HEK293T (cell line): ENCODE measurements at places on chromosomes 6 and 20.
A peak's percentile ranks its signal among the peaks of the same experiment; 100 is the strongest.

- no peak for DNase-seq
Observed at GRCh38 chr6:44715925-44716324, 328.4 kb downstream of the CDC5L start.

DNA sequence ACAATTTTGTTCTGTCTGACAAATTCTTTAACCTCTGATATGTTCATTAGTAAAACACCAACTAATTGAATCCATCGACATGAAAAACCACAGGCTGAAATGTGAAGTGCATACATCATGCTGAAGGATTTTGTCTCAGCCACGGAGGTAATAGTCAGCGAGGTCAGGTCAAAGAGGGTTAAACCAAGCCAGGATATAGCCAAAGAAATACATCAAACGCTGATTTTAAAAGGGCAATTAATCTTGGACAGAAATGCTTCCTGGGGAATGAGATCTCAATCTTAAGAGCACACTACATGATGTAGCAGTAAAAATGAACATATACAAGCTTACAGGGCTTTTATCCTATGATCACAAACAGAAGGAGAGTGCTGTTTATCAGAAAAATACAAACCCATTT, 106.7 kb downstream of the PRDM1 start:
- peak; percentile 26 for DNase-seq

DNA sequence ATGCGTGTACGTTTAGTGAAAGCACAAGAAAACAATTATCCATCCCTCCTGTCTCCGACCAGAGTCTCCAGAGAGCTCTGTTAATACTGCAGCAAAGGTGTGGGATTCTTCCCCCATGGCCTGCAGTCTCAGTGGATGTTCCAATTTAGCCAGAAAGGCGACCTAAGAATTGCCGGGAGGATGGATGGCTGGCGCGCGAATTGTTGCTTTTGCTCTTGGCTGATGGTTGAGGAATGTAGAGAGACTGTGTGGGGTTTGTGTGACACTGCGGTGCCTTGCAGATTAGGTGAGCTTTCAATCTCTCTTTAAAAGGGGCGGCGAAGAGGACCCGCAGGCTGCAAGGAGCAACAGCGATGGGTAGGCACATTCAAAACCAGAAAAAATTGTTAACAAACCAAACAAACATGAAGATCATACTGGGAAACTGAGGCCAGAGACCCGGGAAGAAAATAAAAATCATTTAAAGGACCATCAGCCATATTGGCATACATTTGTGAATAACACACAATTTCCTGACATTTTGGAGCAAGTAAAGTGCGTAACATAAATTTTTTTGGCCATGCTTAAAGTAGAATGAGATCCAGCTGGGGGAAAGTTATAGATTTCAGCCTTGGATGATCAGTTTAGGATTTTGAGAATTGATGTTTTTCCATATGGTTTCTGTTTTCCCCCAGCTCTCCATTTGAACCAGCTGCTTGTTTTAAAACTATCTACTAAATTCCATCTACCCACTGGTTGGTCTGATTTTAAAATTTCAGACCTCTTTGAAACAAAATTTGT, 46.3 kb downstream of the GNAS start:
- DNase-seq: no peak

DNA sequence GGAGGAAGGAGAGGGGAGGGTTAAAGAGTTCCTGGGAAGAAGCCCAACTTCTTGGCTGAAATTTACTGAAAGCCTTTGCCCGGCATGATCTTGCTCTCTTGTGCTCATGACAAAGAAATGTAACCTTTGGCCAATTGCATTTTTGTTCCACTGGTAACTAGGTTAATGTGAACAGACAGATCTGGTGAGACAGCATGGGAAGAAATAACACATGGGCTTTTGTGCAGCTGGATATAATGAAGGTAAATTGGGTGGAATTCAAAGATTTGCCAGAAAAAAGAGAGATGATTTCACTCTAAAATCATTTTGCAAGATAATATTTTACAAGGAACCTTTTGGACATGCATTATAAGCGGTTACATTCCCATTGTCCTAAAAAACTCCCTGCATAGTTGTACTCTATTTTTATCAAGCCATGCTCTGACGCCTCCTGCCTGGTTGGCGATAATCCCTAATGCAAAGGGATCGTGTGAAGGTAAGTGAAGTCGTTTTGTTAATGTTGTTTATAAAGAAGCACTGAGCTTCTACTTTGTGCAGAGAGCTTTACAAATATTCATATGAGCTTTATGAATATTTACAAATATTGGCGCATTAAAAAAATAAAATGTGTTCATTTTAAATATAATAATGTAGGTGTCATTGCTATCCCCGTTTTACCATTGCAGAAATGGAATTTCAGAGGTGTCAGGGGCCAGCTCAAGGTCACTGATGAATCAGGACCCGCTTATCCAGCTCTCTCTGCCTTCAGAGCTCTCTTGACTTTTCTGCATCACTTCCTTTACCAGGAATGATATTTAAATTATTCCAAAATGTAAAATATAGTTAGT, 161.3 kb upstream of the AGPAT4 start:
- DNase-seq: no peak

DNA sequence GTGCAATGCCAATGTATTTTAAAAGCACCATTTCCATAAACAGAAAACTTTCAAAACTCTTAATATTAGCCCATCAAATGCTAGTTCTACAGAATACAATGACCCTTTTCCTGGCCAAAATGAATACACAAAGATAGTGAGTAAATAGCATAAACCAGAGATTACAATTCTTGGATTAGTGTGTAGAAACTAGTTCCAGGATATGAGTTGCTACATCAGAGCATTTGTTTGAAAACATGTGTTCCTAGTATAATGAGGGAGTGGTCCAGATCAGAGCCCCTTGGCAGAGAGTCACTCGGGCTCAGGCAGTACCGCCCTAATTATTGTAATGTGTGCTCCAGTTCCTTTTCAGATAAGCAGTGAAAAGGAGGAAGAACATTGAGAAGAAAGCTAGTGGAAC, 63.7 kb upstream of the COL21A1 start:
- DNase-seq: no peak

DNA sequence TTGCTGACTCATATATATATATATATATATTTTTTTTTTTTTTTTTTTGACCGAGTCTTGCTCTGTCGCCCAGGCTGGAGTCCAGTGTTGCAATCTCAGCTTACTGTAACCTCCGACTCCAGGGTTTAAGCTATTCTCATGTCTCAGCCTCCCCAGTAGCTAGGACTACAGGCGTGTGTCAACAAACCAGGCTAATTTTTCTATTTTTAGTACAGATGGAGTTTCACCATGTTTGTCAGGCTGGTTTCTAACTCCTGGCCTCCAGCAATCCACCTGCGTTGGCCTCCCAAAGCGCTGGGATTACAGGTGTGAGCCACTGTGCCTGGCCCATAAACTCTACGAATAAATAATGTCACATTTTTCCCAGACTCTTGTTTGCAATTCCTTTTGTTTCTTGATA, 4.8 kb downstream of the LRP11 start:
- DNase-seq: no peak

DNA sequence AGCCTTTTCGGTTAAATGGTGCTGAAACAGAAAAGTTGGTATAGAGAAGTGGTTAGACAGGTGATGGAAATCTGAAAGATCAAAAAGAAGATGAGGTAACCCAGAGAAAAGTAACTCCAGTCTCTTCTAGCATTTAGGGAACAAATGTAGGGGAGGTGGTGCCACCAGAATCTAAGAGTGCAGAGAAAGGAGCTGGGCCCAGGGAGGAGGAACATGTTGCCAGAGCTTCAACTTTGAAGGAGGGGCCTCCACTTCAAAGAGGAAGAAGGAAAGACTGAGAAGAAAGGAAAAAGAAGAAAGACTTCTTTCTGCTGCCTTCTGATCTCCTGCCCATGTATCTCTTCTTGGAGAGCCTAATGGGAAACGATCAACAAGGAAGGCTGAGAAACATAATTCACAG, 23.5 kb upstream of the ATRN start:
- DNase-seq: no peak

DNA sequence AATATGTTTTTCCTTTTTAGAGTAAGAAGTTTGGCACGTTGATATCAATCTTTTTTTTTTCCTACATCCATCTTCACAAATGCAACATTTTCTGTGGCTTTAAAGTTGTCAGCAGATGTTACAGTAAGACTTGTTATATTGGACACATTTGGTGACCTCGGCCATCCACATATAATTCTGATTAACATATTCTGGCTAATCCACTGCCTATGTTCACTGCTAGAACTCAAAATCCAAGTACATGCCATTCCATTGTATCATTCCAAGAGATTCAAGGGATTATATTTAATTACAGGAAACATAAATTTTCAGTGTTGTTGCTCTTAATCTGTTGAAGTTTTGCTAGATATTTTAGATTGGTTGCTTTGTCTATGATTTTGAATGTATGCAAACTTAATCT, 367.6 kb downstream of the TENT5A start:
- DNase-seq: no peak

DNA sequence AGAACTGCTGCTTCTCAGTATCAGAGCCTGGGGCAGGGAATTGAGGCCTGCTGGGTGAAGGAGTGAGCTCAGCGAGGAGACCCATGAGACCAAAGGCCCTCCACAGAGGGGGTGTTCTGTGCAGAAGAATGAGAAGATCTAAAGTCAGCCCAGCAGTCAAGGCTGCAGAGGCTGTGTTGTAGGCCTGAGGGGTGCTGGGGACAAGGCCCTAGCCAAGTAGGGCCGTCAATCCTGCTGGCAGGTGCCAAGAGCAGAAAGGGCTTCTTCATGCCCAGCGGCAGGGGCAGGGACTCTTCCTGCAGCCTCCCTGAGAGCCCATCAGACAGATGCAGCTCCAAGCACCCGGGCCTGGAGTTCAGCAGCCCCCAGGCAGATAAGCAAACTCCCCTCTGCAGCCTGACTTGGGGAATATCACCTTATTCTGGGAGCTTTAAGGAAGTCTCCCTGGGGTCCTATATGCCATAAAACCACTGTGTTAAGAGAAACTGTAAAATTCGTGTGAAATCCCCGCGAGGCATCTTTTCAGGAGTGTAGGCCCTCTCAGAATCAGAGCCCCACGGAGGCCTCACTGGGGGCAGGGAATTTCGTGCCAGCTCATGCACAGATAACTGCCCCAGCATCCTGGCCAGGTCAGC, 9.0 kb downstream of the CCDC167 start:
- DNase-seq: no peak

GRCh38 chr6:30267423-30267822, 54.2 kb upstream of the TRIM26 start:
- DNase-seq: no peak

GRCh38 chr6:87663434-87663833, 38.6 kb downstream of the AKIRIN2 start:
- no peak for DNase-seq

GRCh38 chr6:9708600-9708999, 706.3 kb downstream of the TFAP2A start:
- DNase-seq: no peak

DNA sequence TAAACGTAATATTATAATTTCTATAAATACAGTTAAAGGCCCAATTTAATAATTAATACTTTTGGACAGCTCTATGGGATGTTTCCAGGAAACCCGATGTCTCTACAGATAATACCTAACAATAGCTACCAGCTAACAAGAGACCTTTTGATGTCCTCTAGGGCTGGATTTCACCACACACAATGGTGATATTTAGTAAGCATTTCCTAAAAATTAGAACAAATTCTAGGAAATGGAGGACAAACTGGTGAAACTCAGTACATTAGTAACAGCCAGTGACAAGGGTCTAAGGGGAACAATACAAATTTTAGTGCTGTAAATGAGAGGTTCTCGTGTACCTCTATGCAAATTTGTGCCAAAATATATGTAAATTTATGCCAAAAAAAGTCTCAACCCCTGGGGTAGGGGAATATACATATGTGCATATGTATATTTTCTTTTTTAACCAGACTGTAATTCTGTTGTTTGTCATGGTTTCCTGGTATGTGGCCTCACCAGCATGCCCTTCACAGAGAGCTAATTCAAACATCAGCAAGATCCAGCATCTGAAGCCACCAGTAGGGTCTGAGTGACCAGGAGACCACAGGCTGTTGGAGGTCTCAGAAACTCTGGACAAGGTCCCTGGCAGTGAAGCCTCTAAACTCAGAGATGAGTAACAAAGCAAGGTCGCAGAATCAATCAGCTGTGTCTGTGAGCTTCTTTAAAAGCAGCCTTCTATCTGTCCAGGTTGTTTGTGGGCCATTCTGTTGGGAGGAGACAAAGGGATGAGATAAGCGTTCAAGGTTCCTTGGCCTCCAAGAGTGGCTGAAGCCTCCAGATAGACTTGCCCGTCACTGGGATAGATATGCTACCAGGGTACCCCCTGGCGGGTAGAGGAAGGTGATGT, 235.1 kb upstream of the RREB1 start:
- DNase-seq: no peak

GRCh38 chr6:3208098-3208774, 19.2 kb downstream of the TUBB2B start:
- no peak for DNase-seq

GRCh38 chr6:119483908-119484307, 134.3 kb upstream of the MAN1A1 start:
- no peak for DNase-seq

DNA sequence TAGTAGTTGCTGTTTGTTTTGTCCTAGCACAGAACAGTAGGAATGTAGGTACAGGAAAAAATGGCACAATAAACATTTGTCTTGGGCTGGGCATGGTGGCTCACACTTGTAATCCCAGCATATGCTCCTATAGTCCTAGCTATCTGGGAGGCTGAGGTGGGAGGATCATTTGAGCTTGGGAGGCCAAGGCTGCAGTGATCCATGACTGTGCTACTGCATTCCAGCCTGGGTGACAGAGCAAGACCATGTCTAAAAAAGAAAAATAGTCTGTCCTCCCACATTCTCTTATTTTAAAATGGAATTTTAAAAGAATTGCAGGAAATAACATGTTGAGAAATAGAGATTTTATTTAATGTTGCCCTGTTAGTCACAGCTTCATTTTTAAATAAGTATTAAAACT, 87.8 kb downstream of the ANKRD6 start:
- DNase-seq: no peak
